ENCODE measurements at places on chromosomes 1 and 21. TPM values are rescaled to one million over a fixed set of nuclear protein-coding genes. Genes with fewer than 3 reads are reported as not detected.

ACTL8 gene
- not detected for total RNA-seq

HSF2BP gene
- total RNA-seq = 1.2 TPM

DRAXIN gene
- 0.07 TPM for total RNA-seq

FAM177B gene
- total RNA-seq = not detected

TFAP2E gene
- 0.47 TPM for total RNA-seq

TRIM46 gene
- 10.2 TPM for total RNA-seq

RHBDL2 gene
- total RNA-seq = not detected

TMEM240 gene
- 0.41 TPM for total RNA-seq

EDARADD gene
- total RNA-seq = 56.8 TPM

NR5A2 gene
- 0.13 TPM for total RNA-seq

NPHS2 gene
- not detected for total RNA-seq

BRDT gene
- not detected for total RNA-seq

FTCD gene
- 0.56 TPM for total RNA-seq

TBX15 gene
- not detected for total RNA-seq

ZYG11A gene
- total RNA-seq = 0.26 TPM

PRELP gene
- not detected for total RNA-seq

TCEANC2 gene
- 12.0 TPM for total RNA-seq

PRR9 gene
- total RNA-seq = not detected

CD1B gene
- not detected for total RNA-seq

AMY1A gene
- not detected for total RNA-seq

PRDM16 gene
- not detected for total RNA-seq

GBP7 gene
- not detected for total RNA-seq

Data from activated T-helper 1 cell treated with anti-CD3 and anti-CD28 coated beads, Interleukin-12 subunit alpha, Interleukin-12 subunit beta, Interleukin-2, Interleukin-4 antibody, amounts not matched to agents 30 ng/mL and 10 ng/mL and 1 ng/mL, durations not matched to agents 14 hours and 24 hours and 36 hours (primary cell).